ENCODE measurements at places on chromosomes 3 and 15.

DNA sequence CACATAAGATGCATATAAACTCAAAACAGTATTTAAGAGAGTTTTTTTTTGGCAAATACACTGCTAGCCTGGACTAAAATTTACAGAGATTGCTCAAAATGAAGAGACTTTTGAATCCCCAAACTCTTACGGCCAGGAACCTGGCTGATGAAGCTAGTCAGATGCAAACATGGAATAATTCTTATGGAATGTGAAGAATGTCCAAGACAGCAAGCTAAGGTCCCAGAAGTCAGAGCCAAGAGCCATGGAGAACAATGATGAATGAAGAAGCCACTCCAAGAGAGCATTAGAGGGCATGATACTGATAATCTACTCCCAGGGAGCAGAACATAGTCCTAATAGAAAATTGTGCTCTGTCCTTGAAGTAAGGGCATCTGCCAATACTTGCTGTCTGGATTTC, 705.5 kb downstream of the DIPK2A start:
- peak; percentile 3 for DNase-seq

- no peak for DNase-seq
Measured at GRCh38 chr3:70959506-70960291, 623.8 kb downstream of the FOXP1 start.

DNA sequence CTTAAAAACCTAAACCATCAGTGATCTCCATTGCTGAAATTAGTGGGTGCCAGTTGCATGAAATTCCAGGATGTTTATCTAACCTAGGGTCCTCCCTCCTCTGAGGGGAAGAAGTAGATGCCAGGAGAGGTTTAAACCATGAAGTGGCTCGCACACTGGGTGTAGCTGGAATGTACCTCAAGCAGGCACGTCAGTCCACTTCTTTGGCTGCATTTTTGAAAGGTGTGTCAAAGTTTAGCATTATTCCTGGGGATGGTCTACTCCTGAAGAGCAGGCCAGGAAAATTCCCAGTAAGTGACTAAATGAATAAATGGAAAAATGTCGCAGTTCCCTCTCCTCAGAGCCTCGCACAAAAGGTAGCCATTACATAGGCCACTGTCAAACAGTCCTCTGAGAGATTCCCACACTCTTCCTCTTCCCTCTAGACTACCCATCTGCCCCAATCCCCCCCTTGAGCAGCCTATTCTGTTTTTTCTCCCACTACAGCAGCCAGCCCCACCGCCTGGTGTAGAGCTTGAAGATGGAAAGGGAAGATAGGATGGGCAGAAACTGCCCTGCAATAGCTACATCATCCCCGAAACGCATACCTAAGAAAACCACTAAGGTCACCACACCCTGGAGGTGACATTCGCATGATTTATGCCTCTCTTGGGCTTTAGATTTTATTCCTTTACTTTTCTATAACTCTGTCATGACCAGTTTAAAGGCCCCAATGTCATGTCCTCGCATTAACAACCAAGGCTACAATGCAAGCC, 655 bp upstream of the TMOD3 start:
- no peak for DNase-seq

DNA sequence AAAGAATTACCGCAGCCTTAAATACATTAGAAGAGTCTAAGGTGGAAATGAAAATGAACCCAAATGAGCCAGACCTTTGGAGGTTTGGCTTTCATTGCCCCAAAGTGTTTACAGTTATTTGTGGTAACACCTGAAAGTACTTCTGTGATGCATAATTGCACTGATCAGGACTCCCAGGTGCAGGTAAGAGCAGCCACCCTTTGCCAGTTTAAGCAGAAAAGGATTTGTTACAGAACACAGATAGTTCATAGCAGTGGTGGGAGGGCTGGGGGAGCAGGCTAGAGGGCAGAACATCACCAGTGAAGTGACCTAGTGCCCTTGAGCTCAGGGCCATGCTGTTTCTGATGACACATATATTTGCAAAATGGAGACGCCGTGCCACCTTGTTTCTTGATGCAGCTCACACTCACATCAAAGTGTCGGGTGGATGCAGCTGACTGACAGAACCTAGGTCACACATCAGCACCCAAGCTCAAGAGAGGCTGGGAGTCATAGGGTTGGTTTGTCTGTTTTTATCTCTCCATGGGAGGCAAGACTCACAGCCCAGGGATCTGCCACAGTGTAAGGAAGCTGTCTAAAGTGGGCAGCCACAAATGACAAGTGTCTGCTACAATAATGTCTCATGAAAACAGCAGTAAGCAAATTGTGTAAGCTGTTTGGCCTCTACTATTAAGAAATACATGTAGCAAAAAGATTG, 49.1 kb downstream of the NEK11 start:
- no peak for DNase-seq

- DNase-seq = no peak
Measured at GRCh38 chr15:77371850-77372563, 47.9 kb downstream of the PEAK1 start.

DNA sequence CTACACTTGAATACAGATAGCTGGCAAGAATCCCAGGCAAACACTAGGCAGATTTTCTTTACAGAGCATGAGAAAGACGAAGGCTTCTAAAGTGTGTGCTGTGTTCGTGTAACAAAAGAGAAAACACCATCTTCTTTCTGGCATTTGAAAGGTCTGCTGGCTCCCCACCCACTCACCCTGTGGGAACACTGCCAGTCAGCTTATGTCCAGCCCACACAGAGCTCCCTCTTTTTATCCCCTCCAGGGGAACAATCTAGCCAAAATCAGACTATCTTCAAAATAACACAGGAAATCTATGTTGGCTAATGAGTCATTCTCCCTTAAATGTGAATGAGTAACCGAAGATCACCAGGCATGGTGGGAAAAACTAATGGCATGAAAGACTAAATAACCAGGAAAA, 45.6 kb upstream of the PAQR5 start:
- peak; percentile 45 for DNase-seq

DNA sequence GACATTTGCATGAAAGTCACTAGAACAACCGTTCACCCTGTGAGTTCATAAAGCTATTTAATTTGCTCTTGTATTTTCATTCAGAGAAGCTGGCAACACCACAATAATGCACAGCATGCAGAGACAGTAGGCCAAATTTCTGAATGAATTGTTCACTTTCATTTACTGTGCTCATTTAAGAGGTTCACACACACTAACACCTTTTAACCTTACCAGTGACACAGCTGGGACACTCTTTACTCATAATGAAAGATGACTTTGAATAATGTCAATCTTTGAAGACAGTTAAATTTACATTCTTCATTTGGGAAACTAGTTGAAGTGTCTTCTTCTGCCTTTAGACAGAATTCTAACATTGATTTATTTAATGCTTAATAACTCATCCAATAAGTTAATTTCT, 95.7 kb downstream of the ROBO1 start:
- no peak for DNase-seq

DNA sequence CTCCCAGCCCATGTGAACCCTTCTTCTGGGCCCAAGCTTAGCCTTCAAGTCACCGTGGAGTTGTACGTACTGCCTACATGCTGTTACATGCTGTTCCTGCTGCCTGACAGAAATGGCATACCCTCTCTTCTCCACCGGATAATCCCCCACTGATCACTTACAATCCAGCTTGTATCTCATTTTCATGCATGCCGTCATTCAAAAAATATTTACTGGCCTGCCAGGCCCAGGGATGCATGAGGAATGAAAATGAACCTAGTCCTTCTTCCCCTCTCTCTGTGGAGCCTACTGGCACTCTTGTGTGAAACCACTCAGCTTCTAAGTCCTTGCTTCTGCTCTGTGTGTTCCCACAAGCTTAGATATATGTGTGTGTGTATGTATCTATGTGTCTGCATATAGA, 60.6 kb downstream of the WNT5A start:
- DNase-seq = no peak

DNA sequence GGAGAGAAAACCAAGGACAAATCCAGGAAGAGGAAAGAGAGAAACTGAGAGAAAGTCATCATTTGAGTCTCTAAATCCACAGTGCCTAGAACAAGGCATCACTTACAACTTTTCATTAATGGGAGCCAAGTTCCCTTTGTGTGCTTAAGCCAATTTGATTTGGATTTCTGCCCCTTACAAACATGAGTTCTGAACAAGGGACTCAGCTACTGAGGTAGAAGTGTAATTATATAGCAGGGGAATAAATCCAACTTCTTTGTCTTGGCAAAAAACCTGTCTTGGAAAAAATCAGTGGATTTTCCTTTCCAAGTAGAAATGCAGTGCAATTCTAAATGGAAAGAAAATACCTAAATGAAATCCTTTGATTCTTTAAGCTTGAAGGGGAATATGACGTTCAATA, 307.2 kb upstream of the CNTN3 start:
- DNase-seq = no peak

DNA sequence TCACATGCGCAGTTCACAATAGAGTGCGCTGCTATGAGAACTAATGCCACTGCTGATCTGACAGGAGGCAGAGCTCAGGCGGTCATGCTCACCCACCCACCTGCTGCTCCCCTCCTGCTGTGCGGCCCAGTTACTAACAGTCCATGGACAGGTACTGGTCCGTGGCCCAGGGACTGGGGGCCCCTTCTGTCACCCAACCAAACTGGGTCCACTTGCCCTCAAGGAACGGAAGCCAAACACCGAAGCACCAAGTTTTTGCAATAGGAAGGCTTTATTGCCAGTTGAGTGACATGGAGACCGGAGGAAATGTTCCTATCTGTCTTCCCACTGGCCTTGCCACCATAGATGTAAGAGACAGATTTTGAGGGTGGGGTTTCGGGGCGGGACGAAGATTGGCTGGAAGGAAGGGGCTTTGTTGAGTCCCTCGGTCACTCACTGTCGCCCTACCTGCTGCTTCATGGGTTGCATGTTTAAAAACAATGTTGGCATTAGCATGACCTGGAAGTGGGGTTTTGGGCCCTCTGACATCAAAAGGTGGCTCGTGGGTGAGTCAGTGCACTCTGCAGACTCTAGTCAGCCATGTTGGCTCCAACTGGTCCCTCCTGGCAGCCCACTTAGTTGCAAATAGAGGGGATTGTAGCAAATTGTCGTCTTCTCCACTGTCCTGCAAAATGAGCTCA, 141.0 kb downstream of the TJP1 start:
- DNase-seq = no peak

DNA sequence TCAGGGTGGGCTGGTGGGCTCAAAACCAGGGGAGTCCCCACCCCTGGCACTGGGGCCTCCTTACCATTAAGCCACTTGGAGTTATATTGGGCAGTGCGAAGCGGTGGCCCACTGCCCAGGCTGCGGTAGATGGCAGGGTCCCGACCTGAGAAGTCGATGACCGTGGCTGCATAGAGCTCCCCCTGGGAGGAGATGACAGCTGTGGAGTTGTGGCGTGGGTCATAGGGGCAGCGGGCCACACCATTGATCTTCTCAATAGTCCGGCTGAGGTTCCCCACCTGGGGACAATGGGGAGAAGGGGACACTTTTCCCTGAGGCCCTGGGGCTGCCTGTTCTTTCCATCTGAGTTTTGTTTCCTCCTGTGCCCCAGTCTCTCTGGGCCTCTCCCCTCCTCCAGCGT, 99.8 kb downstream of the SEMA5B start:
- no peak for DNase-seq

DNA sequence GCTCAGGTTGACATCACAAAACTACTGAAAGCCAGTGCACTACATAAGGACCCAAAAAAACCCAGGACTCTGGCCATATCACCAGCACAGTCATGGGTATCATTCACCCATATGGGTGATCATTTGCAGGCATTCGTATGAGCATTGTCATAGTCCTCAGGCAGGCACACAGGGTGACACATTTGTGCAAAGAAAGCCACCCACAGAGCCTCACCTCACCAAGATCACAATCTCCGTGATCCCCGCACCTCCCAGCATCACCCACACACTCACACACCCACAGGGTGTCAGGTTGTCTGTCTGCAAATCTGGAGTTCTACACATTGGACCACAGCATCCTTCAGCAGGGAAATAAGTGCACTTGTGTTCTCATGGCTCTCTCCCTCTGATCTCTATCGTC, 166.0 kb upstream of the LPP start:
- no peak for DNase-seq

DNA sequence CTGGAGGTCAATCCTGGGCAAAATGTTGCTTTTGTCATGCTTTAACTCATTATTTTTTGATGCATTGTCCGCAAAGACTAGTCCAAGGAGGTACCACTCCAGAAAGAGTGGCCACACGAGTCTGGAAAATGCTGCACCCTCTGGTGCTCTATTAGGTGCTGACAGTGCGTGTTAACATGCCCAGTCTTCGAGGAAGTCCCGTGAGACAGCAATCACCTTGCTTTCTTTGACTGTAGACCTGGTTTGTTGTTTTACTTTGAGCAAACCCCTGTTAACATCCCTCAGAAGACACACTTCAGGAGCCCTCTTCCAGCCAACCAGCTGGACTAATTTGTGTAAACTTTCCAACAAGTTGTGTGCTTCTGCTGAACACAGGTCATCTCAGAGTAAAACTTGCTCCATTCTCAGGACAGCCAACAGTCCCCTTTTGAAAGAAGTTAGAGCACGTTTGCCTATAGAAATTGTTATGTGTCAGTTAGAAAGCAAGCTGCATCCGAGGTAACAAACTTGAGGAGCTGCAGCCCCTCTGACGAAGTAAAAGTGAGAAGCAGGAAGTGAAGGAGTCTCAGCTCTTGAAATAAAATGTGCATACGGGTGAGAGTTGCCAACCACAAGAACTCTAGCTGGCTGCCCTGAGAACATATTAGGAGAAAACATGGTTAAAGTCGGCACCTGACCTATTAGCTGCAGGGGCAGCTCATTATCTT, 205.0 kb downstream of the LPP start:
- no peak for DNase-seq

GRCh38 chr3:186807231-186807630, 949 bp upstream of the RFC4 start:
- no peak for DNase-seq

- DNase-seq = no peak
Measured at GRCh38 chr3:98513091-98513511, 9.6 kb downstream of the CLDND1 start.

DNA sequence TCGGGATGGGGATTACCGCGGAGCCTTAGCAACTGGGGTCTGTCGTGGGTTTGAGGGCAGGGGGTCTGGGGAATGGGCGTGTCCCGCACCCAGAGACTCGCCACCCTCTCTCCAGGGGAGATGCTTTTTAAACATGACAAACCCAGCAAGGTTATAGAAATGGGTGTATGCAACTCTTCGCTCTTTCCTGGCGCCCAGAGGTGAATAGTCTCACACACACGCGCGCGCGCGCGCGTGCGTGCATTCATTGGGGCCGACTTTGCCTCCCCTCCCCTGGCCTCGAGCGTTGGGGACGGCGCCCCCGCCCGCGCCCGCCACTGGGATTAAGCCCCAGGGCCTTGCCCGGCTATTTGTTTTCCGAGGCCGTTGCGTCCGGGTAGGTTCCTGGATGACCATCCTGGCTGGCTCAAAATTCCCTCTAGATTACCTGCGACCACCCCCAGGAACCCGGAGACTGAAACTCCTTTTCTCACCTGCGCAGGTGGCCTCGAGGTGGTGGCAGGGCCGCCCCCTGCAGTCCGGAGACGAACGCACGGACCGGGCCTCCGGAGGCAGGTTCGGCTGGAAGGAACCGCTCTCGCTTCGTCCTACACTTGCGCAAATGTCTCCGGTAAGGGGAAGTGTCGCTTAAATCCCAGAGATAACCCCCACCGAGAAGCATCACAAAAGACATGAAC, 777 bp downstream of the GPR160 start:
- DNase-seq = no peak

GRCh38 chr3:80705290-80705689, 937.5 kb upstream of the ROBO1 start:
- DNase-seq = no peak

- DNase-seq = no peak
Measured at GRCh38 chr15:85583442-85583841, 203.0 kb downstream of the AKAP13 start.

Data from AG08396 (cell line).